ENCODE measurements at places on chromosomes 16 and 17. TPM values are rescaled to one million over a fixed set of nuclear protein-coding genes. Genes with fewer than 3 reads are reported as not detected.

TNP2 gene
- total RNA-seq, result not detected

DNA sequence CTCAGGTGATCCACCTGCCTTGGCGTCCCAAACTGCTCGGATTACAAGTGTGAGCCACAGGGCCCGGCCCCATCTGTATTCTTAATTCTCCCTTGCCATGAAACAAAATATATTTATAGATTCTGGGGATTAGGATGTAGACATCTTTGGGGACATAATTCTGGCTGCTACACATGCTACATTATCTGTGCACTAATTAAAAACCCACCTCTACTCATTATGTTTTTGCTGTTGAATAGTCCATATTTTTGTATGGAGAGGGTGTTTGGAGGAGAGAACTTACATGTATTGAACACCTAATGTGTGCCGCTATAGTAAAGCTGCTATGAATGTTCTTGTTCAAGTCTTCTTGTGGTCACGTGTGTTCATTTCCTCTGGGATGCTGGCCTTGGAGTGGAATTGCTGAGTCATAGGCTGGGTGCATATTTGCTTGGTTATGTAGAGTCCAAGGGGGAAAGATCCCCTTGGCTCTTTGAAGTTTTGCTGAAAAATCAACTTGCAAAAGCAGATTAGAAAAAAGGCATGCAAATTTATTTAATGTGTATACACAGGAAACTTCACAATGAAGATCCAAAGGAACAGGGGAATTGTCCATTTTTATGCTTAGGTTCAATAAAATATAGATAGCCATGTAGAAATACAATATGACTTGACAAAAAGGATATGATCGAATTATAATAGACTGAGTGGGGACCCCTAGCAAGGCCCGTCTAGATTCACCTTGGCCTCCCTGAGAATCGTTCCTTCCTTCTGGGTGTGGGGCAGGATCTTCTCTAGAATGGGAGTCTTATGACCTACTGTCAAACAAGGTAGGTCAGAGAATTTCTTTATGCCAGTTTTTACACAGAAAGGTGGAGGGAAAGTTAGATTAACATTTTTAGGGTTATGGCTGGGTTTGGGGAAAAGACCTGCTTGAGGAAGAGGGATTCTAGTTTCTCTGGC, 42.1 kb upstream of the GPRC5B start:
- no peak for DNase-seq

- DNase-seq, result no peak
Observed at GRCh38 chr17:77590951-77591735, 367.4 kb upstream of the TNRC6C start.

GRCh38 chr16:15487336-15488284, 53.2 kb downstream of the BMERB1 start:
- DNase-seq, result no peak

DNA sequence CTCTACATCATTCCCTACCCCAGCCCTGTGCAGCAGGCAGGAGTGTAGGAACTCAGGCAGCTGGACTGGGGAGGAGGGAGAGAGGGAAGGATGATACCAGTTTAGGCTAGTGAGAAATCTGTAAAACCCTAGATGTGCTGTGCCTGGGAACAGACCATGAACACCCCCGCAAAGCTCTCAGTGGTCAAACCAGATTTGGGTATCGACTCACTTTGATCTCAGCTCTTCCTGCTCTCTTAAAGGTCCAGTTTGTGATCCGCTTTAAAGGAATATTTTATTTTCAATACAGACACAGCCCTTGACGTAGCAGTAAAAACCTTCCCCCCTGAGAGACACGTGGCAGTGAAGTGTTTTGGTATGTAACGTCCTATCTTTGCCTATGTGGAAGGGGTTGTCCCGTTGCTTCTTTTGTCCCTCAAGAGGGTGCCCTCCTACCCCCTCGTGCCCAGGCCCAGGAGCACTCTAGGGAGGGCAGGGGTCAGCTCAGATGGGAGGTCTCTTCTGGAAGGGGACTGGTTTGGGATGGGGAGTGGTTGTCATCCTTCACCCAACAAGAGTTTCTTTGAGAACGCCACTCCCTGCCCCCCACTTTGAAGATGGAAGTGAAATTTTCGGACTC, 19.3 kb upstream of the TBX2 start:
- DNase-seq, result no peak

DNA sequence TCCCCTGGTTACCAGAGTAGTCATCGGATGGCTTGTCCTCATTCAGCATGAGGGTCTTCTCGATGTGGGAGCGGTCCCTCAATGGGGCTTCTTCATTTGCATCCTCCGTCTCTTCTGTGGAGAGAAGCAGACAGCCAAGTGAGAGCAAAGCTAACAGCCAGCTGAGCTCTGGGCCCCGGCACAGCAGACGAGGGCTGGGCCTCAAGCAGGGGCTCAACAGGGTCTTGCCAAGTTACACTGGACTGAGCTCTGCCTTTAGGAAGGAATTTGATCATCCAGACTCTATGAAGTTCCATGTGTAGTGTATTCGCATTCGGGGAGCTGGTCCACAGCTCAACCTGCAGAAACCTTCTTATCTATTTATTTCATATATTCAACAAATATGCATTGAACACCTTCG, 37.4 kb downstream of the SRL start:
- DNase-seq, result no peak

PRAC1 gene
- total RNA-seq, result not detected

RAB37 gene
- total RNA-seq, result not detected

DNA sequence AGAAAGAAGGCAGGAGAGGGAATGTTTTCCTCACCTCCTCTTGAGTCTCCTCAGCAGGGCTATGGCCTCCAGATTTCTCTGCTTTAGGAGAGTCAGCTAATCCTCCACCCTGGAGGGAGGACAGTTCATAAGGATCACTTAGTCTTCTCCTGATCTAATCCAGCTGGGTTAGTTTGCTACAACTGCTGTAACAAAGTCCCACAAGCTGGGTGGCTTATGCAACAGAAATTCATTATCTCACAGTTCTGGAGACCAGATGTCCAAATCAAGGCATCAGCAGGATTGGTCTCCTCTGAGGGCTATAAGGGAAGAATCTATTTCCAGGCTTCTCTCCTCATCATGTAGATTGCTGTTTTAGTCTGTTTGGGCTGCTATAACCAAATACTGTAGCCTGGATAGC, 40.6 kb upstream of the XYLT1 start:
- no peak for DNase-seq

DNA sequence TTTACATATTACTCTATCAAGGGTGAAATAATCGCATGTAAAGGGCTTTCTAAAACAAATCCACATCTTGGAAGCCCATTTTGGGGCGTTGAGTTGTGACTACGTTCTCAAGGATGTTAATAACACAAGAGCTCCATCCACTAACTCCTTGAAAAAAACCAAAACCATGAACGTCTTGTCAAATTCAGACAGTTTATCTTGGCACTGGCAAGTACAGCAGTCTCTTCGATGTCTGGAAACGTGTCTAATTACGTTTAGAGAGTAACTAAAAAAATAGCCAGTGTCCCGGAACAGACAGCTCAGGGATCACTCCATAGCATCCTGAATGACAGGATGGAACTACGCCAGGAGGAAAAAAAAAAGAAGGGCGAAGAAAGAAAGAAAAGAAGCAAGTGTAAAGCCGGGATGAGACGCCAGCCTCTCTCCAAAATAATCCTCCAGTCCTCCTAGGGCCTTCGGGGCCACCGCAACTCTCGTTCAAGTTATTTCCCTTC, 954 bp downstream of the MYO1D start:
- DNase-seq, result no peak

Measured in neural crest cell (in vitro differentiated cells).